ENCODE measurements at places on chromosomes 16 and 17. TPM values are rescaled to one million over a fixed set of nuclear protein-coding genes. Genes with fewer than 3 reads are reported as not detected.

The MPP3 gene
- 22.9 TPM for total RNA-seq

GRCh38 chr17:10144982-10145381, 53.4 kb downstream of the GAS7 start:
- no peaks in the 10 kb centered on the region for H3K4me1 ChIP-seq
- no peak overlapping the region for H3K4me3 ChIP-seq
- no peaks in the 10 kb centered on the region for H3K27me3 ChIP-seq
- H3K27ac ChIP-seq, result no peak overlapping the region
- no peak for DNase-seq

The ZDHHC1 gene
- 4.6 TPM for total RNA-seq

DNA sequence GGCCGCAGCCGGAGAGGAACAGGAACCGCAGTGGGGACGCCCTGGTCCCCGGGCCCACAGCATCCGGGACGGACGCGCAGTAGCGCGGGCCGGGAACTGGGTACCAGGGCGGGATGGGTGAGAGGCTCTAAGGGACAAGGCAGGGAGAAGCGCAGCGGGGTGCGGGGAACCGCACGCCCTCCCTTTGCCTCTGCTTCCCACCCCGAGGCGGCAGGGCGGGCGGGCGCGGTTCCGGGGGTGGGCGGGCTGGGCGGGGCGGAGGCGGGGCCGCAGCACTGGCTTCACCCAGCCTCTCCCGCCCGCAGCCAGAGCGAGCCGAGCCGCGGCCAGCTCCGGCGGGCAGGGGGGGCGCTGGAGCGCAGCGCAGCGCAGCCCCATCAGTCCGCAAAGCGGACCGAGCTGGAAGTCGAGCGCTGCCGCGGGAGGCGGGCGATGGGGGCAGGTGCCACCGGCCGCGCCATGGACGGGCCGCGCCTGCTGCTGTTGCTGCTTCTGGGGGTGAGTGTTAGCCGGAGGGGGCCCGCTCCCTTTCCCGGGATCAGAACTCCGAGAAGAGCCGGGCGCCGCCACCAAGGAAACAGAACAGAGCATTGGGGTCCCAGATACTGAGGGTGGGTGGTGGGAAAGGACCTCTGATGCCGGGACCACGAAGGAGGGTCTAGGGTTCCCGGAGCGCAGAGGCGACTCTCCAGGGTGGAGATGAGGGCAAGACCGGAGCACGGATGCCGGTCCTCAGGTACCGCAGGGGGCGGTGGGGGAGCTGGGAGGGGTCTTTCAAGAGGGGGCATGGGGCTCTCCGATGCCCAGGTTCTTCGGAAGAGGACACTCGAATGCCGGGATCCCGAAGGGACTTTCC, at the start of gene NGFR:
Gene NGFR (plus strand): TSS at position 308 of the 856 bp plus-strand sequence. CDS start 125 bp downstream, at position 433.
- H3K27ac ChIP-seq, result peak within 1 kb of the TSS; percentile 91
- peaks cover 23% of the 10 kb centered on the region for H3K27me3 ChIP-seq
- H3K36me3 ChIP-seq, result no peaks in the 10 kb centered on the region
- H3K4me1 ChIP-seq, result peaks cover 19% of the 10 kb centered on the region
- peak; percentile 71 for DNase-seq

- H3K27me3 ChIP-seq, result no peaks in the 10 kb centered on the region
- peaks cover 8% of the 10 kb centered on the region for H3K4me1 ChIP-seq
- H3K36me3 ChIP-seq, result no peaks in the 10 kb centered on the region
- H3K4me3 ChIP-seq, result no peak overlapping the region
- no peak overlapping the region for H3K27ac ChIP-seq
Measured at GRCh38 chr17:34011599-34011998, 243.5 kb upstream of the CCL2 start.

Measured in glutamatergic neuron (in vitro differentiated cells).